Body of pancreas (tissue), 4 donors: ENCODE measurements at places on chromosomes 7 and 10.

DNA sequence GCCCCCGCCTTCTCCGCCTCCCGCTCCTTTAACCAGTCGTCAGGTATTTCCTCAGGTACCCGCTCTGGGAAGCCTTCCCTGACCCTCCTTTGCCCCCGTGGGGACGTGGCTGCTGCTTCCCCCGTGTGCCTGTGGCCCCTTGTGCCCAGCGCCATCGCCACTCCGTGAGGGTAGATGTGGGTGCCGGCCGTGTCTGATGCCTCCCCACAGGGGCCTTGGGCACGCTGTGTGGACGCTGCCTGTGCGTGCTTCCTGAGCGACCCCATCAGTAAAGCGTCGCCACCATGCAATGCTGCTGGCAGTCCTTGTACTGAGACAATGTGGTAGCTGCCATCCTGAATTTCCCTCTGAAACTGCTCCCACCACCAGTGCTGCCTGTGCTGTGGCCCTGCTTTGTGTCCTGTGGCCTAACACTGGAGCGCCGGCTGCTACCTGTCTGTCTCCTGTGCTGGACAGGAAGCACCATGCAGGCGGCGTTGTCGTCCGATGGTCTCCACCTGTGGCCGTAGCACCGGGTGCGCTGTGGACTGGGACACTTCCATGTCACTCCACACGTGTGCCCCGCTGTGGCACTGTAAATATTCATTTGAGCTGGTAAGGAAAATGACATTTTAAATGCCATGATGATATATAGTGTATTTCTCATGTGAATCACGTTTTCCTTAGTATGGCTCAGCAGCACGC is 213.8 kb downstream of the MGMT start:
- DNase-seq = no peak

- no peak for DNase-seq
These were observed 13.7 kb downstream of the ADCYAP1R1 start for GRCh38 chr7:31065840-31066239.

GRCh38 chr7:130669085-130669700 is 645 bp upstream of the COPG2 start:
- no peak for DNase-seq

DNA sequence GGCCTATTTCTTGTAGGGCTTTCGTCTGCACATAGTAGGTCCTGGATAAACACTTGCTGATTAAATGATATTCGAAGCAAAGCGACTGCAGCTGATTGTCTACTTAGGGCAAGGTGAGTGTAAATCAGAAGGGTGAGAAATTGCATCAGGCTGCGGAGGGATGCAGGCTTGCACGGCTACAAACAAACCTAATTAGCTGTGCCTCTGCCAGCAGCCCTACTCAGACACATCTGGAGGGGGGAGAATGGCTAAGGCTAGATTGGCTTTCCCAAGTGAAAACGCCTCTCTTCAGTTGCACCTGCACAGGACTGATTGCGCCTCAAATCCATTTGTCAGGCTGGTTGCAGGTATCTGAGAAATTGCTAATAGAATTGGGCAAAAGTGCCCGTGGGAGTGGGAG is 247.5 kb downstream of the DPP6 start:
- no peak for DNase-seq

- DNase-seq = no peak
These were observed 6.0 kb upstream of the GNB2 start for GRCh38 chr7:100667331-100668068.

DNA sequence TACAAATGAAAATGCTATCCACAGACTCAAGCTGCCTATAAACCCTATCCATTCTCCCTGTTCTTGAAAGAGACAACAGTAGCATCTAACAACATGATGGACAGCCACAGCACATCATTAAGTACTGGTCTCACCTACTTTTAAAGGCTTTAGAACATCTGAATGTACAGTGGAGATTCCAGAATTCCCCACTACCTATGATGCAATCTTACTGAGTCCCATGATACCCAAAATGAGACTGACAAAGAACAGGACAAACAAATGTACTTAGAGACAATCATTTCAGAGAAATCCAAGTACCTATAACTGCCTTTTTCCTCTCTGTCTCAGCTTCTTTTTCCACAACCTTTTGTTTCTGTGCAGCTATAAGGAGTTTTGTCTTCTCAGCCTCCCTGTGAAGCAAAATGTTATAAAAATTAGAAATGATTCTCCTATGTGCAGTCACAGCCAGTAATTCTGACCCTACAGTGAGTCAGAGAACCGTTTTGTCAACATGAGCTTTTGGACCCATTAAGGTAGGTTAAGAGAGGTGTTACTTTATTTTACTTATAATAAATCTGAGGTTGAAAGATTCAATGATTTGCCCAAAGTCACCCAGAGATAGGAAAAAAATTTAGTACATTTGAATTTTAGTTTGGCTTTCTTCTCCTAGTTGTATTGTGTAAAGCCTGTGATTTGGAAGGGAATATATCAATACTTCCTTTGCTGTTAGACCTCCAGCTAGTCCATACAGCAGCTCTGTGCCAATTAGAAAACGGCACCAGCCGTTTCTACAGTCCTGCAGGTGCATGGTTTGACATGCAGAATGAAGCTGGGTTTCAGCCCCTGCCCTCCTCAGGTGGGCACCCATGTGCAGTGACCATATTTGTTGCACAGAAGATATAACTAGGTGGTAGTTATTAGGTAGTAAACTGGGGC is 21.9 kb downstream of the ERLIN1 start:
- no peak for DNase-seq

GRCh38 chr10:43928425-43928968 is 279.8 kb upstream of the ZNF32 start:
- no peak for DNase-seq

GRCh38 chr7:106057962-106058927 is 53.9 kb downstream of the SYPL1 start:
- DNase-seq = peak; percentile 43

GRCh38 chr10:59803714-59804113 is 50.5 kb upstream of the MRLN start:
- DNase-seq = no peak

DNA sequence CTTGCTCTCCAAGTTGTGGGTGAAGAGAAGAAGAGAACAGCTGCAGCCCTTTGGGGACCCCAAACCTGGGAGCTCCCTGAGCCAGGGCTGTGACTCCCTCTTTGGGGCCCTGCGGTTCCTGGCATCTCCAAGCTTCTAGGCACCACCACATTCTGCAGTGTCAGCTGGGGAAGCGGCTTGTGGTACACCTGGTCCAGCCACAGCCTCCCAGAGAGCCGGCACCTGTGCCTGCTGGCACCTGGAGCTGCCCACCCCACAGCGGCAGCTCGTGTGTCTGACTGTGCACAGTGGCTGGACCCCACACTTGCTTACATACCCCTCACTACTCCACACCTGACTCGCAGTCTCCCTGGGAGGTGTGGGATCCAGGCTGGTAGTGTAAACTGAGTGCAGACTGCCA is 23.5 kb downstream of the FAM241B start:
- DNase-seq = no peak

DNA sequence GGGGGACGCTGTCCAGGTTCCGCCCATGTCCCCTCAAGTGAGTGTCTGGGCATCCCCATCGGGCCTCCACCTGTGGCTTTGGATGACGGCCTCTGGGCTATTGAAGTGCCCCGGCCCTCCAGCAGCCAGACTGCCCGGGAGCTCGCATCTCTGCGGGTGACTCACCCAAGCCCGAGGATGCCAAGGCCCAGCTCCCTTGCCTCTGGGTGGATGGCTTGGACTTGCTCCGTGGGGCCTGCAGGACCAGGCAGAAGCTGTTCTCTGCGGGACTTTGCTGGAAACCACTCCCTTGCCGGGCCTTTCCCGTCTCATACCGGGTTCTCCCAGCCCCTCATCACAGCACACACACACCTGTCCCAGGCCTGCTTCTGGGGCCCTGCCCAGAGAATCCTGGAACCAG is 22.4 kb downstream of the DPYSL4 start:
- no peak for DNase-seq

GRCh38 chr7:132154248-132154647 is 422.0 kb downstream of the PLXNA4 start:
- DNase-seq = no peak

GRCh38 chr10:95395947-95396449 is 105.2 kb upstream of the PDLIM1 start:
- DNase-seq = peak; percentile 60

GRCh38 chr7:42414941-42415505 is 178.0 kb upstream of the GLI3 start:
- DNase-seq = no peak

DNA sequence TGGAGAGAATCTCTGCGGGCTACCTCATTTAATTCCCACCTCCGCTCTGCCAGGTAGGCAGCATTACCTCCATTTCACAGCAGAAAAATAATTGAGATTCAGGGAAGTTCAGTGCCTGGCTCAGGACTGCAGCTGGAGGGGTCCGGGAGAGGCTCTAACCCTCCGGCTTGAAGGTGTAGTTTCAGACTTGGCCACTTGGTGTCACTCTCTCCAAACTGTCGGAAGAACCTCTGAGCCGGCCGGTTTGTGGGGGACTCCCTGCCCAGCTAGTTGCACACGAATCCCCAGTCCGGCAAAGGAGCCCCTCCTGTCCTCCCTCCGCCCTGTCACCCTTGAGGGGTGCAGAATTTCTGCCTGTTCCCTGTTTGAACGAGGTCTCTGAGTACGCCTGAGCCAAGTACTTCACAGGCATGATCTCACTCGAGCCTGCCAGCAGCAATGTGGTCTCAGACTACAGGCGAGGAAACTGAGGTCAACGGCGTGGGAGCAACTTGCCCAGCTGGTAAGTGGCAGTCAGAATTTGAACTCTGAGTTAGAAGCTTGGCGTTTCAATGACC is 144.7 kb upstream of the ZNF716 start:
- no peak for DNase-seq

- DNase-seq = no peak
These were observed 332.3 kb upstream of the PRKCQ start for GRCh38 chr10:6912424-6912823.

DNA sequence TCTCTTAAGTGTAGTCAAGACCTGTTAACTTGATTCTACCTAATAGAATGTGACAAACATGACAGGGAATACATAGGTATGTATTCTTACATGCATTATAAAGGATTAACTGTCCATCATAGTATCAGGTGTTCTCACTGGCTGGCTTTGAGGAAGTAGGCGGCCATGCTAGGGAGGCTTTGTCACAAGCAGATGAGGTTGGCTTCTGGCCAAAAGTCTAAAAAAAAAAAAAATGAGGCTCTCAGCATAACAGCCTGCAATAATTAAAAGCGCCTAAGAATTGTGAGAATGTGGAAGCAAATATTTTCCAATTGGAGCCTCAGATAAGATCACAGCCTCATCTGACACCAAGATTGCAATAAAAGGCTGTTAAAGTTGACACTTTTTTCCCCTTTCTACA is 1256.8 kb upstream of the SORCS1 start:
- DNase-seq = peak; percentile 3

GRCh38 chr7:2405601-2406345 is 2.4 kb downstream of the CHST12 start:
- no peak for DNase-seq

DNA sequence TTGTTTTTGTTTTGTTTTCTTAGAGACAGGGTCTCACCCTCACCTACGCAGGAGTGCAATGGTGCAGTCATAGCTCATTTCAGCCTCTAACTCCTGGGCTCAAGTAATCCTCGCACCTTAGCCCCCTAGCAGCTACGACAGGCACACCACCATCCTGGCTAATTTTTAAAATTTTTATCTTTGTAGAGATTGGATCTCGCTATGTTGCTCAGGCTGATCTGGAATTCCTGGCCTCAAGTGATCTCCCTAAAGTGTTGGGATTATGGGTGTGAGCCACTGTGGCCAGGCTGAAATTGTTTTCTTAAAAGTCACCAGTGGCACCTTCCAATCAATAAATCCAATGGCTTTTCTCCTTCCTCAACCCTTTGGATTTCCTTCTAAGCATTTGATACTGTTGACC is 20.9 kb upstream of the DDX50 start:
- no peak for DNase-seq

DNA sequence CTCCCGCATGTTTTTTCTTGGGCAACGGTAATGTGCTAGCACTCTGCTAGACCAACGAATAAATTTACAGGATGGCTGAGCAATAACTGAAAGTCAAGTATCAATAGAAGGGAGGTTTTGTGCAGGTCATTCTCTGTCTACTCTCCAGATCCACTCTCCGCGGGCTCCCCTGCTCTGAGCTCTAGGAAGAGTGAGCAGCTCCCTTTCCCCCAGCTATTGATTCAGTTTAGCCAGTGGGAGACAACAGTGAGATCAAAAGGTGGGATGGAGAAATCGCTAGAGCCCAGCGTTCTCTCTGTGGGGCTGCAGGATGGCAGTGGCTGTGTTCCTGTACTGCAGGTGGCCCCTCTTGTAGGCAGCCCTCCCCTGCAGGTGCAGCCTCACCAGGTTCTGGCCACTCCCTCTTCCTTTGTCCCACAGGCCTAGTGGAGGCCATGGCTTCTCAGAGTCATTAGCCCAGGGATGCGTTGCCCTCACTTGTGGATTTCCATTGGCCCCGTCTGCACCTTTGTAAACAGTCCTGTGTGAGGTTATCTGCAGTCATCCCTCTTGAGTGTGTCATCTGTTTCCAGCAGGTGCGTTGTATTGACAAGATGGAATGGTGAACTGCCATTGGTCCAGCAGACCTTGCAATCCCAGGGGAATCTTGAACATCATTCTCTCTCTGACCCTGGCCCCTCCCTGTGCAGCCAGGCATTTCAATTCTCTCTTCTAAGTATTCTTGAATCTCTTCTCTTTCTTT is 11.1 kb downstream of the MSRB2 start:
- no peak for DNase-seq

GRCh38 chr7:142298009-142298408 is 40.2 kb upstream of the PRSS58 start:
- DNase-seq = no peak

GRCh38 chr7:154902600-154903082 is 100.3 kb downstream of the PAXIP1 start:
- no peak for DNase-seq

DNA sequence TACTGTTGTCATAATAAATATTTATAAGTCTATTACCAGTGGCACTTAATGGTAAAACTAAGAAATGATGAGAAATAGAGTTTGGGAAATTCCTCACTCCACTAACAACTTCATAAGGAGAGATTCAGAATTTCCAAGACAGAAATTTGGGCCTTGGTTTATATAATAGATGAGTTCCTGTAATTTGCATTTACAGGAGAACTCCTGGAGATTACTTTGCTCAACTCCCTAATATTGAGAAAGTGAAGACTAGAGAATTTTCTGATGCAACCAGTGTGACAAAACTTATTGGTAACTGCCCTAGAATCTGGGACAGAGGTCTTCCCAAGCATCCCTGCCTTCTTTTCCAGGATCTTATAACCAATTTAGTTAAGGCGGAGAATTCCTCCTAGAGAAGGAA is 49.1 kb upstream of the GSAP start:
- DNase-seq = no peak

- no peak for DNase-seq
These were observed 878 bp downstream of the SEC61A2 start for GRCh38 chr10:12130237-12130872.

GRCh38 chr10:67438605-67439304 is 257.2 kb downstream of the CTNNA3 start:
- no peak for DNase-seq

GRCh38 chr10:33460505-33461294 is 126.2 kb upstream of the NRP1 start:
- DNase-seq = peak; percentile 84

DNA sequence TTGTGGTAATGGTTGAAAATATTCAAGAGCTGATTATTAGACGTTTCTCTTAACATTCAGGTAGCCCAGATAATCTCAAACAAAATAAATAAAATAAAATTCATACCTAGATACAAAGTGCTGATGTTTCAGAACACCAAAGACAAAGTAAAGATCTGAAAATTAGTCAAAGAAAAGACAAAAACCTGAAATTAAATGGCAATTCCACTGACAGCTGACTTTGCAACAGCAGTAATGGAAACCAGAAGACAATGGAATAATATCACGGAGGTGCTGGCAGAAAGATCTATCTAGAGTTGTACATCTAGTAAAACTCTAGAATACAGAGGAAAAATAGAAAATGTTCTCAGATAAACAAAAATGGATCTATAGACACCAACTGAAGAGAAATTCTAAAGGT is 58.0 kb upstream of the IKZF1 start:
- no peak for DNase-seq
